Right ventricle myocardium inferior (tissue), 1 donor: ENCODE measurements at places on chromosomes 11 and 22.

GRCh38 chr11:108340973-108341372, 118.1 kb downstream of the ATM start:
- DNase-seq, result no peak

GRCh38 chr11:6531267-6531752, 34.2 kb downstream of the DNHD1 start:
- no peak for DNase-seq

- DNase-seq, result no peak
Measured at GRCh38 chr11:124897674-124898262, at the start of gene ROBO4. TSS of gene ROBO4 (minus strand) at chr11:124897865. CDS start at chr11:124897795, 70 bp downstream.

GRCh38 chr11:74860743-74861142, 88.1 kb downstream of the XRRA1 start:
- no peak for DNase-seq

DNA sequence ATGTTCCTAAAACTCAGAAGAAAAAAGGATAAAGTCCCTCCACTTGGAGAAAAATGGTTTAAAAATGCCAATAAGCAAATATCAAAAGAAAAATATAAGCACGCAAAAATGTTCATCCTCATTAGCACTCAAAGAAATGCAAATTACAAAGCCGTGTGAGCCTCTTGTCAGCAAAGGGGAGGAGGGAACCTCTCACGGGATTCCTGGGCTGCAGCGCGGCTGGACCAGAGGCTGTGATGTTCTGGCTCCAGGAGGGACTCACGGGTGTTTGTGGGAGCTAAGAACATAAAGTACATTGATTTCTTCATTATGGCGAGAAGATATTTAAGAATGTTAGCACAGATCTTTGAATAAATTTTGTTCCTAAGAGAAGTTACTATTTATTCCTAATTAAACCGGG, 1451.2 kb downstream of the BRD1 start:
- DNase-seq, result no peak

DNA sequence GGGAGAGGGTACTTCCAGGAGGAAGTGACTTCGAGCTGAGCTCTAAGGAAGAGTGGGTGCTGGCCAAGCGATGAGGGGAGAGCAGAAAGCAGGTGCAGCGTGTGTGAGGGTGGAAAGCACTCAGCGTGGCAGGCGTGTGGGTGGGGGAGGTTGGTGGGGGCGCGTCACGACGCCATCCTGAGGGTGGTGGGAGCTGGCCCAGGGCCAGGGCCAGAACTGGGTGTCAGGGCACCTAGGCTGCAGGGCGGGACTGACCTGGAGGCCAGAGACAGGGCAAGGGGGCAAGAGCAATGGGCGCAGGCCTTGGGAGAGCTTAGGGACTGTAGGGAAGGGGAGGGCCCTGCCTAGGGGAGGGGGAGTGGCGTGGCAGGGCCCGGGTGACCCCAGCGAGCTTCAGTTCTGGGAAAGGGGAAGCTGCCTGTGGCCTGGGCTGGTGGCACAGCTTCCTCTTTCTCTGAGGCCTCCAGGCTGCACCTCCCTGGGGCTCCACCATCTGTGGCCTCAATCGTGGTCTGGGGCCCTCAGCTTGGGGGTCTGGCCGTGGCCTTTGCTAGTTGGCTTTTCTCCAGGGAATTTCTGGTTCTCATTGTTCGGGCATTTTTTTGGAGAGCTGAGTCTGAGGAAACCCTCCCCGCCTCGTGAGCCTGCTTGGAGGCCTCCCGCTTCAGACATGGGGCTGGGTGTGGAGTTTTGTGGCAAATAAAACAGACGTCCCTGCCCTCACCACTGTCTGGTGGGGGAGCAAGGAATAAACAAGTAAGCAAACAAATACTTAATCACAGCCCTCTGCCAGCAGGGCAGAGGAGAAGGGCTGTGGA, 8.9 kb downstream of the RELT start:
- peak; percentile 92 for DNase-seq

GRCh38 chr22:47994601-47995263, 1232.3 kb downstream of the TBC1D22A start:
- no peak for DNase-seq
